Mesothelial cell of epicardium (in vitro differentiated cells): ENCODE measurements at places on chromosomes 1 and 21.

- no peak for DNase-seq
Observed at GRCh38 chr1:234638832-234639799, 29.1 kb upstream of the IRF2BP2 start.

- DNase-seq: no peak
Observed at GRCh38 chr1:68815632-68816031, 318.8 kb upstream of the DEPDC1 start.

- no peak for DNase-seq
Observed at GRCh38 chr1:98404866-98405265, 256.7 kb upstream of the SNX7 start.

DNA sequence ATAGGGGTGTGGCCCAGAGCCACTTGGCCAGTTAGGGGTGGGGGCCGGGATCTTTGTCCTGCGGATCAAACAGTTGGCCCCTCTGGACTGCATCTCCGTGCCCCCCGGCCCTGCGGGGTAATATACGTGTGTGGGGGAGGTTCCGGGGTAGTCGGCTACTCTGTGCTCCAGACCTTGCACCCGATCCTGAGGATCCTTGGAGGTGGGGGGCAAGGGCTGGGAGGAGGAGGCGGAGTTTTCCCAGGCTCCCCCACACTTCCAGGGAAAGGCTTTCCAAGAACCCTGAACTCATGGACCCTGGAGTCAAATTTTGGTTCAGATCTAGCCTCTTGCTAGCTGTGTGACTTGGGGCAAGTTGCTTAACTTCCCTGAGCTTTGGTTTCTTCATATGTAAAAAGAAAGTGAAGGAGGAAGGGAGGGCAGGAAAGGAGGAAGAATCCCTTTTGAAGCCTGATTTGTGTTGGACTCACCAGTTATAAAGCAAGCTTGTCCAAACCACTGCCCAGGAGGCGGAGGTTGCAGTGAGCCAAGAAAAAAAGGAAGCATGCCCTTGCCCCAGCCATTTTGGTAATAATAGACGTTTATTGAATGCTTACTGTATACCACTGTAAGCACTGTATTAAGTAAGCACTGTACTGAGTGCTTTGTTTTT lies 686 bp downstream of the MIIP start:
- no peak for DNase-seq

DNA sequence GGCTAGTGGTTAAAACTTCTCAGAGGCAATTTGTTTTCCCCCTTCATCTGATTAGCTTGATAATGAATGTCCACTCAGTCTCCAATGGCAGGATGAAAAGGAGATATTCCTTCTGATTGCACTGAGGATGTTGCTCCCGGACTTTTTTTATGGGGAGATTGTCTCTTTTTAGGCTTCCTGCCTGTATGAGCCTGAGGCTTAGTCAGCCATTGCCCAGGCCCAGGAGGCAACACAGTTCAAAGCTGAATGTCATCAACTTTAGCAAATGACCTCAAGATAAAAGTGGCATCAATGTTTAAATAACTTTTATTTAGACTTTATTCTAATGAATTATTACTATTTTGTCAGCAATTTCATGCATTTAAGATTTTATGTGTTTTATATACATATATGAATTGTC lies 162.9 kb upstream of the PTBP2 start:
- no peak for DNase-seq

- peak; percentile 80 for DNase-seq
Observed at GRCh38 chr1:11681071-11681771, at the start of gene MAD2L2. Gene MAD2L2 (minus strand): TSS chr1:11681148. CDS start chr1:11680601, 547 bp downstream.

- DNase-seq: no peak
Observed at GRCh38 chr1:203289281-203289981, 15.9 kb upstream of the BTG2 start.

- DNase-seq: no peak
Observed at GRCh38 chr1:209199822-209200221, 383.7 kb upstream of the CAMK1G start.

DNA sequence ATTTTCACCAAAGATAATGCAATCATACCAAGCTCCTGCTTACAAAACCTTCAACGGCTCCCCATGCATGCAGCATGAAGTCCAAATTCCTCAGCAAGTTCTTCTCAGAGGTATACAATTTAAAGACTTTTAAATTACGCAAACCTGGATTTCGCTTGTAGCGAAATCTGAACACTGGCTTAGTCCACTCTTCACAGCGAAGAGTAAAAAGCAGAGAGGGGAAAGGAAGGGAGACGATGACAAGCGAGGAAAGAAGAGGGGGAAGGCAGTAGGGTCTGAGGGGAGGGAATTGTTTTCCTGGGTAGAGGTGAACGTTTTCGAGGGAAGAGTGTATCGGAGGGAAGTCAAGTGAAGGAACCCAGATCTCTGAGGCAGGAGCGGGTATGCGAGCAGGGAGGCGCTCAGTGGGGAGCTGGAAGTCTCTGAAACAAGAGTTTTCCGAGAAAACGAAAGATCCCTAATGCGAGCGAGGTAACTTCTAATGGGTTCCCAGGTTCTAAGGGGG lies 790 bp downstream of the TESK2 start:
- peak; percentile 51 for DNase-seq

DNA sequence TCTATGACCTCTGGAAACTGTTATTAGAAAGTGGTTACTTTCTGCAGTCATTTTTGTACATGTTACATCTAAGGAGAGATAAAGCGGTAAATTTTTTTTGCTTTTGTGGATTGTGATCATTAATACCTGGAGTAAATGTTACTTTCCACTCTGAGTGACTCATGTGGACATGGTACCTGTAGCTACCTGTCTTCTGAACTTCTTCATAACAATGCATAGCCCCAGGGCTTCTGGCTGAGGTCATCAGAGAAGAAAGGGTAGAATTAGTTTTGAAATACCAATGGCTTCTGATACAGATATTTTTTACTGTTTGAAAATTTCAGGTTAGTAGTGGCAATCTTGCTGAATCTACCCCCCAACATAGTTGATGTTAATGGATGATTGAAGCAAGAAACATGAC lies 489.3 kb downstream of the RWDD3 start:
- no peak for DNase-seq
